Left forelimb (tissue), 1 donor: ENCODE measurements at places on chromosomes 12 and 14.

GRCh38 chr12:69331519-69331908, 16.7 kb upstream of the LYZ start:
- DNase-seq = no peak

DNA sequence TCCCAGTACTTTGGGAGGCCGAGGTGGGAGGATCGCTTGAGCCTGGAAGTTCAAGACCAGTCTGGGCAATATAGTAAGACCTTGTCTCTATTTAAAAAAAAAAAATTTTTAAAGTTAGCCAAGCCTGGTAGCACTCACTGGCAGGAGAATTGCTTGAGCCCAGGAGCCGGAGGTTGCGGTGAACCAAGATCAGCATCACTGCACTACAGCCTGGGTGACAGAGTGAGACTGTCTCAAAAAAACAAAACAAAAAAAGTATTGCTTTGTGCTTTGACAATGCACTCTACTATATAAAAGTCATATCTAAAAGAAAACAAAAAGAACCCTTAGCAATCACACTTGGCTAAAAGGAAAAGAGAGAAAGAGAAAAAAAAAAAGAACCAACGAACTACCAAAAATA, 26.8 kb downstream of the GNPTAB start:
- no peak for DNase-seq

GRCh38 chr14:71142375-71143038, 235.2 kb downstream of the PCNX1 start:
- no peak for DNase-seq

DNA sequence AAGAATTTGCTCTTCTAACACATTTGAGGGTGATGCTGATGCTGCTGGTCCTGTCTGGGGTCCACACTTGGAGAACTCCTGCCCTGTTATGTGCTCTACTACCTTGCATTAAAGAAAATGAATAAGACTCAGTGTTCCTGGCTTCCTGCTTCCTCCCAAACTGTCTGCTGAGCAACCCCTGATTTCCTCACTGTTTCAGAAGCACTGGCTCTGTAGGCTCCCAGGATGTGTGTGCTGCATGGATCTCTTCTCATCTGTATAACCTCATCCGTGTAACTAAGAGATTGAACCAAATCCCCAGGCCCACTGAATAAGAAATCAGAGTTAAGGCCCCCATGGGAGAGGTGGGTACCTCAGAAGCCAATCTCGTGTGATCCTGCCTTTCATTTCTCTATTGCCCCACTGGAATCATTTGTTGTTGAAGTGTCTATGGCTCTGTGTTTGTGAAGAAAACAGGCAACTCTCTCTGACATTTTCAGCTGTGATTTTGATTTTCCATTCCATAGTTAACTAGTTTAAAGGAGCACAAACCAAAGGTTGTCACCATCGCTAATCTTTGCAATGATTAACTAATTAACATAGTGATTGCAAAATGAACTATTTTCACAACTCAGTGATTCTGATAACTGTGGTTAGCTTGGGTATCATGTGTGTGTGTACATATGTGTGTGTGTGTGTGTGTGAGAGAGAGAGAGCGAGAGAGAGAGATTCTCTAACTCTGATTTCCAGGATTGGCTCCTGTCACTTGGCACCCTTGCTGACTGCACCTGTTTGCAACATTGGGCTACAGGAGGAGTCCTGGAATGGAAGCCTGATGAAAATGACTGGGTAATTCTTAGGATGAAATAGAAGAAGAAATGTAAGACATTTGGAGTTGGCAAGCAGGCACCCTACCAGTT, 196.2 kb downstream of the SLC38A4 start:
- DNase-seq = no peak

GRCh38 chr14:93331728-93332396, 974 bp downstream of the BTBD7 start:
- no peak for DNase-seq

GRCh38 chr12:87509237-87509820, 519.9 kb downstream of the C12orf50 start:
- no peak for DNase-seq

DNA sequence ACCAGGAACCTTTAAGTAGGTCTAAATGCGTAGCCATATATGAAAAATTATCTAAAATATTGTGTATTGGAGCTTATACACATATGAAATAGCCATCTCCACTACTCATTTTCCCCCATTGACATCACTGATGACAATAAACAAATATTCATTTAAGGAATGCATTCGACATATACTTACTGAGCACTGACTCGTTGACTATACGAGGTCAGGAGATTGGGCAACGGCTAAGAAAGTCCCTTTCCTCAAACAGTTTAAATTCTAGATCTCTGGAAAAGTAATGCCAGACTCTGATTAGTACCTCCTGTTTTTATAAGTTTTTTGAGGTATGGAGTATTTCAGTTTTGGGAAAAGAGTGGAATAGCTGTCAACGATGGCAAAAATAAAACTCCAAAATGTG, 139.4 kb upstream of the DIO2 start:
- DNase-seq = no peak

GRCh38 chr14:43539210-43539609, 967.9 kb downstream of the FSCB start:
- DNase-seq = no peak

DNA sequence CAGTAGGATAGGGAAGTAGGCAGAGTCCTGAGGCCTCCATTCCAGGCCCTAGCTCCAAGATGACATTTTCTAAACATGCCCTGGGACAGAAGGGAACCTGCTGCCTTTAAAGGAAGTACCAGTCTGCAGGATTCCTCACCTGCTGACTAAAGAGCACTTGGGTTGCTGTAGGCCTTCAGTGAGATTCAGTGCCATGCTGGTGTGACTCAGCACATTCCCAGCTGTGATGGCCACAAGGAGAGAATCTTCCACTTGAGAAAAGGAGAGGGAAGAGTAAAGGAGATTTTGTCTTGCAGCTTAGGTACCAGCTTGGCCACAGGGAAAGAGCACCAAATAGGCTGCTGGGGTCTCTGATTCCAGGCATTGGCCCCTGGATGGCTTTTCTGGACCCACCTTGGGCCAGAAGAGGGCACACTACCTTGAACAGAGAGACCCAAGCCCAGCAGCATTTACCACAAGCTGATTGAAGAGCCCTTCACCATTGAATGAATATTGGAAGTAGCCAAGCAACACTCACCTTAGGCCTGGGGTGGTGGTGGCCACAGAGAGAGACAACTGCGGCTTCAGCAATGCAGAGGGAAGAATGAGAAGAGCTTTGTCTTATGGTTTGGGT, 498.3 kb downstream of the KCNH5 start:
- DNase-seq = no peak

GRCh38 chr12:3473844-3474243, 17.2 kb upstream of the PRMT8 start:
- DNase-seq = no peak

DNA sequence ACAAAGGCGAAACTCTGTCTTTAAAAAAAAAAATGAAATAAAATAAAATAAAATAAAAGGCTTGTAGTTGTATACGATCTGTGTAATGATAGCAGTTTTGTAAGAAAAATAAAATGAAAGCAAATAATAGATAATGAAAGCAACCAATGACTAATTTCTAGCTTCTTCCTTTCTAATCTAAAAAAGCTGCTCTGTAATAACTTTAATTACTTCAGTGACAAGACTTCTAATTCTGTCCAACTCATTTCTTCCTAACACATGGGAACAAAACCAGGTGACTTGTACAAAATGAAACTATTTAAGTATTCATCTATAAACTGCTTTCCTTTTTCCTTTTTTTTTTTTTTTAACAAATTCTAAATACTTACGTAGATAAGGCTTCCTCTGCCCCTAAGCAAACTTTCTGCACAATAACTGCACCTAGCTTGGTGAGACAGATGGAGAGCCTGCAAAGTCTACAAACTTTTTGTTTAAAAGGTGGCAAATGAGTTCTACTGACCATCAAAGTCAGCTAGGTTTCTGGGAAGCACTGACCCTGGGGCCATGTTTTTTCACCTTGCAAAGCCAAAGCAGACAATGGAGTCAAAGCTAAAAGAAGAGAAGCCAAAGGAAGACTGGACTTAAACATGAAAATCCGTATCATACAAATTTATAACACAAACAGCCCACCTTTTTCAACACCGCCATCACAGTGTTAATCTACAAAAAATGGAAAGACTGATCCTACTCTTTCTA, 28.2 kb downstream of the DENND5B start:
- no peak for DNase-seq

DNA sequence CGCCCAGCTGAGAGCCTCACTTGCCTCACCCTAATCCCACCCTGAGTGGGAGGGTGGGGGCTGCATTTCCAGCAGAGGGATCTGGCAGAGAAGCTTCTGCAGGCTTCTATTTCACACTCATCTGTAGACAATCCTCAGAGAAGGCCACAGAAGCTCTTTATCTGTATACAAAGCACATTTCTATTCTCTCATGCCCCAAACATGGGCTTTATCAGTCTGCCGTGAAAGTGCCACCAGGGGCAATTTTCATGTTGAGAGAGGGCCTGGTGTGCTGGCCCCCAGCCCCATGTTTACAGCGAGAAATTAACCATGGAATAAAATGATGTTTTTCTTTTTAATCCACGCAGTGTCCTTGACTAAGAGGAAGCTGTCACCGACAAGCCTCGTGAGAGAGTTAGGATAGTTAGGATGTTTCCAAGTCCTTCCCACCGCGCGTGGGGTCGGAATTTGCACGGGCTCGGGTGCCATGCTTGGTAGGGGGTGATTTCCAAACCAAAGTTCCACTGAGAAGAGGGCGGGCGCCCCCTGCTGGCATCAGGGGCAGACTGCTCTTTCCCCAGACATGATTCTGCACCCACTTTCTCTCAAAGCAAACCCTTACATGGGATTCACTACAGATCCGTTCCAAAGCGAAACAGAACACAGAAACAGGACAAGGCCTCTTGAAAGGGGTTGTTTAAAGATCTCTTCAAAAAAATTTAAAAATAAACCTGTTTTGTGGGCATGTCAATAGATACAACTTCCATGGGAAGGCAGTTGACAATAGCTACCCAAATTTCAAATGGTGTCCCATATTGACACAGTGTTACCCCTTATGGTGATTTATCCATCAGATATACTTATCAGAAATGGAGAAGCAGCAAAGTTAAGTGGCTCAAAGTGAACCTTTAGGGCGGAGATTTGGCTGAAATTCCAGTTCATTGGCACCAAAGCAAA, 19.4 kb downstream of the BDKRB1 start:
- DNase-seq = peak; percentile 79

DNA sequence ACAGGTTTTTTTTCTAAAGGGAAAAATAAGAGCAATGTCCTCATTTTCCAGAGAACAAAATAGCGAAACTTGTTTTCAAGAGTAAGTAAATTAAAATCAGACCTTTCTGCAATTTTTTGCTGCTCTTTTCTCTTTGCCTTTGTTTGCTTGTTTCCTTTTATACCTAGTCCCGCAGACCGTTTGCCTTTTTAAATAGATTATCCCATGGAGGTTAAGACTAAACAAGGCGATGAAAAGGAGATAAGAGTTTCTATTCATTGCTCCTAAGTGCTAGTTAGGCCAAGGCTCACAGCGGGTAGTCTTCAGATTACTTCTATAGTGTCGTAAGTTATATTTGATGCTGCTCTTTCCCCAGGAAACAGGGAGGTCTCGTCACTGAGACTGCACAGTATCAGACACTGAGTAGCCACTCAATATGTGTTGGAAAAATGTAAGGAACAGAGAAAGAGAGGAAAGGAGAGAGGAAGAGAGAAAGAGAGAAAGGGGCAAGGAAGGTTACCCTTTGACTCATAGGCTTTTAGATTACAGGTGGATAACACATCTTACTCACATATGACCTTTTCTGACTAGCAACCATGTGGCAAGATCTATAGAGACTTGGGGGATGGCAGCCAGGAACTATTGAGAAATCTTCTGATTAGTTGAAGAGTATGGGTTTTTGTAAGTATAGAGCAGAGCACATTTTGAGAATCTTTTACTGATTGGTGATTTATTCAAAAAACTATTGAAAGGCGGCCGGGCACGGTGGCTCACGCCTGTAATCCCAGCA, 107.5 kb upstream of the PARP11 start:
- no peak for DNase-seq

DNA sequence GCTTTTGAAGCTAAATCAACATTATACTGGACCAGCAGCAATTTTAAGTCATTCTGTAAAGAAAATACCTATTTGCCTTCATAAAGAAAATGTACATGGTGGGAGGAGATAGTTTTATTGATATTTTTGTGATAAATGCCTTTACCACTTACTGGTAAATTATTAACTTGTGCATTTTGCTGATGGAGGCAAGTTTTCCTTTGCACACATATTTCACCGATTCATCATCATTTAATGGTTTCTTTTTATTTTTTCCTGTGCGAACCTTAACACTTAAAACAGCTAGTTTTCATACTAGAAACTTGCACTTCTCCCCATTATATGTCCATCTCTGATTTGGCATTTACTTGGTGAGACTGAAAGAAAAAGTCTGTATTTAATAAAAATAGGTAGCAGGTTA, 239.3 kb downstream of the TRHDE start:
- DNase-seq = no peak

GRCh38 chr14:50099335-50099734, 17.0 kb downstream of the VCPKMT start:
- no peak for DNase-seq

- DNase-seq = no peak
These were observed 1.2 kb downstream of the SOCS2 start for GRCh38 chr12:93573552-93574223.

- no peak for DNase-seq
These were observed 68.4 kb upstream of the BCAT1 start for GRCh38 chr12:25017336-25017735.

GRCh38 chr12:86193931-86194330, 62.3 kb downstream of the MGAT4C start:
- DNase-seq = no peak

DNA sequence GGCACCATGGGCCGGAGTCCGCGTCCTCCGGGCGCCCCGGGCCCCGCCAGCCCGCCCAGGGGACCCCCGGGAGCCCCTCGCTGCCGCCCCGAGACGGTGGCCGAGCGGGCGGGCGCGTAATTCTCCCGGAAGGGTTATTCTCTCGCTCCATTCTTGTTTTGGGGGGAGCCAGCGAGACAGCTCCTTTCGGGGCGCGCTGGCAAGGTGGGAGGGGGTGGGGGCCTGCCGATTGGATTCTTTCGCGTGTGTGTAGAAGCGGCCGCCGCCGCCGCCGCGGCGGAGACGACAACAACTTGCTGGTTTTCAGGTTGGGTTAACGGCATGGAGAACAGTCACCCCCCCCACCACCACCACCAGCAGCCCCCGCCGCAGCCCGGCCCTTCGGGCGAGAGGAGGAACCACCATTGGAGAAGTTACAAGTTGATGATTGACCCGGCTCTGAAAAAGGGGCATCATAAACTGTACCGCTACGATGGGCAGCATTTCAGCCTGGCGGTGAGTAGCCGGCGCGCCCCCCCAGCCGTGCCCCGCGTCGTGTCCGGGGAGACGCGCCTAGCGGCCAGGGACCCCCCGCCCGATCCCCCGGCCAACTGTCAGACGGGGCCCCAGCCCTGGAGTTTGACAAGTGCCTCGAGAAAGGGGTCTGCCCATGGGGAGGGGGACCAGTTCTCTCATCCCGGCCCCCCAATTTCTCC, 755 bp downstream of the SETD1B start:
- no peak for DNase-seq

DNA sequence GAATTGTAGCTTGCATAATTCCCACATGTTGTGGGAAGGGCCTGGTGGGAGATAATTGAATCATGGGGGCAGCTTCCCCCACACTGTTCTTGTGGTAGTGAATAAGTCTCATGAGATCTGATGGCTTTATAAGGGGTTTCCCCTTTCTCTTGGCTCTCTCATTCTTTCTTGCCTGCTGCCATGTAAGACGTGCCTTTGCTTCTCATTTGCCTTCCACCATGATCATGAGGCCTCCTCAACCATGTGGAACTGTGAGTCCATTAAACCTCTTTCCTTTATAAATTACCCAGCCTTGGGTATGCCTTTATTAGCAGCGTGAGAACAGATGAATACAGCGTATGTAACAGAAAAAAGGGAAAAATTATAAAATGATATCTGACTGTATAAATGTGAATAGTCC, 21.1 kb downstream of the C12orf71 start:
- DNase-seq = no peak

- DNase-seq = no peak
These were observed 284.3 kb downstream of the KSR2 start for GRCh38 chr12:117684471-117684870.
